Stimulated activated CD8-positive, alpha-beta memory T cell treated with anti-CD3 and anti-CD28 coated beads, Interleukin-4, amount 100 ng/mL, for 24 hours (primary cell): ENCODE measurements at places on chromosomes 13 and 19.

GRCh38 chr13:30845297-30846214 lies 60.5 kb upstream of the MEDAG start:
- no peak for DNase-seq

- no peak for DNase-seq
Measured at GRCh38 chr13:84080748-84081530, 198.7 kb upstream of the SLITRK1 start.

DNA sequence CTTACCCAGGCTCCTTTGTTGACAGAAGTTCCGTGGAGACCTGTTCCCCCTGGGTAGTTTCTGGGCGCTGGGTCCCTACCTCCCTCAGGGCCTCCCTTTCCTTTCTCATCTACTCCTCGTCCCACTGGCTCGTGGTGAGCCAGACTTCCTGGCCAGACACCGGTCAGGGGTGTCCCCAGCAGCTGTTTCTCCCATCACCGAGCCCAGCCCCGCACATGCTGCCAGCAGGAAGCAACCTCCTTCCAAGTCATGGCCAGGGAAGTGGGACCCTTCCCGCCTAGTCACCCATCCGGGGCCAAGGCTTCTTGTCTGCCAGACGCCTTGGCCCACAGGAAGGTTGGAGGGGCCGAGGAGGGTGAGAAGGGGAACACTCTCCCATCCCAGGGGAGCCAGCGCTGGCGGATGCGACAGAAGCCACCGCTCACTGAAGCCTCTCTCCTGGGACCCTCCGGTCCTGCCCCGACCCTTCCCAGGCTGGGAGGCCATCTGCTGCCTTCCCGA lies 5.7 kb downstream of the PAK4 start:
- DNase-seq, result no peak

- no peak for DNase-seq
Measured at GRCh38 chr13:113406321-113407102, 42.6 kb upstream of the GRTP1 start.
